ENCODE measurements at places on chromosomes 12 and 14.

GRCh38 chr14:100827101-100828021 is 1.4 kb downstream of the MEG3 start:
- DNase-seq, result no peak

DNA sequence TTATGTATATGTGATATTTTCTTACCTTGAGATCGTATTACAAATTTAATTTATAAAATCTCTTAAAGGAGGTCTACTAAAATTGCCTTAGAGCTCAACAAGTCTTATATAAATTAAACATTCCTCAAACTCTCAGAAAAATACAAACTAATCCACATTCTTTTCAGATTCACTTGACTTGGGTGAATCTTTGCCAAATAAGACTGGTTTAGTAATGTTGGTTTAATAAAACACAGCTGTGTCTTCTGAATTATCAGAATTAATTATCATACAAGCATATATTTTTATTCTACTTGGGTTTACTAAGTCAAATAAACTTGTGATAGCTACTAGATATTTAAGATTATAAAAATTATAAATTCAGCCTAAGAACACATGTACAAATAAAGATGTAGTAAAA is 13.3 kb downstream of the GLIPR1L2 start:
- no peak for DNase-seq

GRCh38 chr14:105430042-105430441 is 10.4 kb downstream of the MTA1 start:
- DNase-seq, result no peak

DNA sequence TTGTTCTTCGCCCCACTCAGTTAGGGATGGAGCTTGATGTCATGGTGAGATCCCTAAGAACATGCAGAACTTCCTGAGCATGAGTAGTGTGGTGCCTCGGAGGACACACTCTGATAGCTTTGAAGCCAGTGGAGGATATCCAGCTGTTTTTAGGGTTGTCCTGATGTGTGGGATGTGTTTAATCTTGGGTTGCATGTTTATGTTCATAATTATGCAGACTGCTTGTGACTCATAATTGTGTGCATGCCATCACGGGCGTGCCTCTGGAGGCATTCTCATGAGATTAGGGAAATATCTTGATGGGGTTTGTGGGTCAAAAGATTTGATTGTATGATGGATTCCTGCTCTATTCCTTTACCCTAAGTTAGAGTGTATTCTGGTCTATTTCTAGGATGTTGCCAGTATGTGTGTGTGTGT is 267.4 kb upstream of the PELI2 start:
- DNase-seq, result no peak

DNA sequence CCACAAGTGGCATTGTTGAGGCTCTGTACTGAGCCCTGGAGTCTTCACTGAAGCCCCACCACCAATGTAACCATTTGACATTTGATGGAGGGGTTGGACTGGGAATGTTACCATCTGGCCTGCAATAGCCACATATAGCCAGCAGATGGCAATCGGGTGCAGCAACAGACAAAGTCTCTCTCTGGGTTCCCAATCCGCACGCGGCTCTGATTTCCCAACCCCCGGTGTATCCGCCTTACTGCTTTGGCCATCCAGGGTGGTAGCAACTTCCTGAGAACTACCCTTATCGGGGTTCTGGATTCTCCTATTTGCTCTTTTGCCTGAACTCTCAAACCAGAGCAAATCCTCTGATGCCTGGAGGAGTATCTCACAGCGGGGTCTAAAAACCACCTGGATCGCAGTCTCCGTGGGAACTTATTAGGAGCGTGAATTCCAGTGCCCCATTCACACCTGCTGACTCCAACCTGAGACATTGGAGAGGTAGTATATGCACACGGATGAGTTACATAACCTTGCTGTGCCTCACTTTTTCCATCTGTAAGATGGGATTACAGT is 14.2 kb downstream of the VRTN start:
- peak; percentile 77 for DNase-seq
